Stimulated activated naive CD8-positive, alpha-beta T cell treated with anti-CD3 and anti-CD28 coated beads, Interleukin-15, Interleukin-2, amounts not matched to agents 100 U/mL and 50 U/mL, for 24 hours (primary cell): ENCODE measurements at places on chromosomes 3 and 15.

DNA sequence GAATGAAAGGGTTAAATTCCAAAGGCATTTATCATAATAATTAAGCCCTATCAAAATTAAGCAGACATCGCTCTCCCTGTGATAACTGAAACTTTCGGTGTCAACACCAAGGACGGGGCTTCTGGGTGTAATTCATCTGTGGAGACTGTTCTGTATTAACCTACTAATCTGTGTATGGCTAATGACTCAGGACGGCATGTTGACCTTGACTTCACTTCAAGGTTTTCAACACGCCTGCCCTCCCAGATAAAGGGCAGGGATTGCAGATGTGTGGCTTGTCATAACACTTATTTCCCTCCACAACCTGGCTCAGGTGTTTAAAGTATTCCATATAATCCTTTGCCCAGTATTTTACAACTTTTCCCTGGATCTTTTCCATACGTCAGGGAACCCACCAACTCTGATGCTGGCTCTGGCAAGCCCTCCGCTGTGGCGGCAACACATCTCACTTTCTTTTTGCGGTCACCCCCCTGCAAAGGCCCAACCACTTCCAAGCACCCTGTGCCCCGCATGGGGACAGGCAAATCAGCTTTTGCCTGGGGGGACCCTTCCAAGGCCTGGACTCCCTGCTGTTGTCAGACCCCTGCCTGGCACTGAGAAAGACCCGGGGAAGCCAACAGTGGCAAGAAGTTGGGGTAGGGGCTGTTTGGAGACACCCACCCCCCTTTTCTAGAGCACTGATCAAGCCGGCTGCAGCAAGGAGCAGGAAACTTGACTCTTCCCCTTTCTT lies 93.2 kb upstream of the MEF2A start:
- DNase-seq, result no peak

DNA sequence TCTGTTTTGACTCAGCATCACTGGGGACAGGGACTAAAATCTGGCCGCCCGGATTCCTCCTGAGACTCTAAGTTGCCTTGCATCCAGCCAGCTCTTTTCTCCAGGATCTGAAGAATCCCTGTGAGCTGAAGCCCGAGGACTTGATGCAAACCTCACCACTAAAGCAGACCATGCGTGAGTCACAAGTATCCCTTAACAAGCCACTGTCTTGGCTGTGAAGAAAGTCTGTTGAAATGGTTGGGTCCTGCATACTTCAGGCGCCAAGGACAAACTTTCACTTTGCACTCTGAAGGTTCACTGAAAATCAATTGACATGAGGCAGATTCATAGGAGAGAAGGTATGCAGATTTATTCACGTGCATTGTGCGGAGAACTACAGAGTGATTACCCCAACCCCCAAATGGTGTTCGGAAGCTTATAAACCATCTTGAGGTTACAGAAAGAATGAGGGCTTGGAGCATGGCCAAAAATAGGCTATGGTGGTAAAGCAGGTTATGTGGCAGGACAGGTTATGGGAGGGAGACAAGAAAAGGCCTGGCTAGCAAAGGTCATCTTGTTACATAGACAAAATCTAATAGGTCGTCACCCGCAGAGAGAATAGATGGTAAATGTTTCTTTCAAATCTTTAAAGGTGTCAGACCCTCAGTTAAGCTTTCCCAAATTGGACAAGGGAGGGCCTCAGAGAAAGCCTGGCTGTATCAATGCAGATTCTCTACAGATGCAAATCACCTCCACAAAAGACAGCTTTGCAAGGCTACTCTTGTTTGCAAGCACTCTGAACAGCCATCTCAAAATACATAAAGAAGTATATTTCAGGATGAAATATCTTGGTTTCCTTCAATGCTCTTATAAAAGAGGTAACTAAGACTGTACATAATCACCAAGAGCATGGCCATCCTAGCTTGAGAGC lies 126.3 kb upstream of the PLAAT1 start:
- no peak for DNase-seq

DNA sequence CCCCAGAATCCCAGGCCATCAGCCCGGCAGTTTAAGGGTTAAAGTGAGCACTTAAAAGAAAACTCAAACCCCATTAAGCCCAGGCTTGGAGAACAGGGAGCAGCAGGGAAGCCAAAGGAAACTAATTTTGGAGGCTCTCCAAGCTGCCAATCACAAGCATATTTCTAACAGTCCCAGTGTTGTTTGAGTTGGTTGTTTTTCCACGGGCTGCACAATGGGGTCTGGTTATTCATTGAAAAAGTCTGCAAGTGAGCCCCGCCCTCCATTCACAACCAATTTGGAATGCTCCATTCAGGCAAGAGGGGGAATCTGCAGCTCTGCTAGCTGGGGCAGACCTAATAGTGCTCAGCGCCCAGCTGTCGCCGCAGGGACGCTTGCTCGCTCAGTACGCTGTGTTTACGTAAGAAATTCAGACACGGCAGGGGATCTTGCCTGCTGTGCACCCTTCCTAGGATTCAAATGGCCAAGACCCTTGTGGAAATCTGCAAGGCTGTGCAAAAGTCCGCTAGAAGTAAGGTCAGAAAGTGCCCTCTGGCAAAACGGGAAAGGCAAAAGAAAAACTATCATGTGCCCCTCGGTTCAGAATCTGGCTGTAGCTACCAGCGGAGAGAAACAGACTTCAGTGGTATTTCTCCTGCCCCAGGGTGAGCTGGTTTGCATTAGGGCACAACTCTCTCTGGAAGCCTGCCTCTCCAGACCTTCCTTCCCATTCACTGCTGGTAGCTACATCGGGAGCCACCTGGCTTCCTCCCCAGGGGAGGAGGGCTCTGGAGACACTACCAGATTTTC lies 11.0 kb downstream of the ETV5 start:
- DNase-seq, result no peak

- no peak for DNase-seq
These were observed 226.0 kb downstream of the TJP1 start for GRCh38 chr15:29596266-29596665.

DNA sequence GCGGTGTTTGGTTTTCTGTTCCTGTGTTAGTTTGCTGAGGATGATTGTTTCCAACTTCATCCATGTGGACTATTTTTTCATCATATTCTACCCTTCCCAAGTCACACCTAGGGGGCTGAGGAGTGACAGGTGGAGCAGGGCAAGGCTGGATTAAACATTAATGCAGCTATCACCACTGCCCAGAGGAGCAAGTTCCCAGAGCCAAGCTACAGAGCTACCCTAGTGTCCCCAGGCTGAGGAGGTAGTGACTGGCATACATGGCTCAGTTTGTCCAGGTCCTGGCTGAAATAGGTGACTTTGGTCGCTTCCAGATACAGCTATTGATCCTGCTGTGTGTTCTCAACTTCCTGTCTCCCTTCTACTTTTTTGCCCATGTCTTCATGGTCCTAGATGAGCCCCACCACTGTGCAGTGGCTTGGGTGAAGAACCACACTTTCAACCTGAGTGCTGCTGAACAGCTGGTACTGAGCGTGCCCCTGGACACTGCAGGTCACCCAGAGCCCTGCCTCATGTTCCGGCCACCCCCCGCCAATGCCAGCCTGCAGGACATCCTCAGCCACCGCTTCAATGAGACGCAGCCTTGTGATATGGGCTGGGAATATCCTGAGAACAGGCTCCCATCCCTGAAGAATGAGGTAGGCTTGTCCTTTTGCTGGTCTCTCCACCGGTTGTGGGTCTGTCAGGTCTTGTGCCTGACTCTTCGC lies at the start of gene SLC22A13:
TSS of gene SLC22A13 (plus strand) at position 209 of the 704 bp plus-strand sequence. CDS start at position 258, 49 bp downstream.
- DNase-seq, result no peak
